Esophagus muscularis mucosa (tissue), 4 donors: ENCODE measurements at places on chromosomes 12 and 14. TPM values are rescaled to one million over a fixed set of nuclear protein-coding genes. Genes with fewer than 3 reads are reported as not detected.

DNA sequence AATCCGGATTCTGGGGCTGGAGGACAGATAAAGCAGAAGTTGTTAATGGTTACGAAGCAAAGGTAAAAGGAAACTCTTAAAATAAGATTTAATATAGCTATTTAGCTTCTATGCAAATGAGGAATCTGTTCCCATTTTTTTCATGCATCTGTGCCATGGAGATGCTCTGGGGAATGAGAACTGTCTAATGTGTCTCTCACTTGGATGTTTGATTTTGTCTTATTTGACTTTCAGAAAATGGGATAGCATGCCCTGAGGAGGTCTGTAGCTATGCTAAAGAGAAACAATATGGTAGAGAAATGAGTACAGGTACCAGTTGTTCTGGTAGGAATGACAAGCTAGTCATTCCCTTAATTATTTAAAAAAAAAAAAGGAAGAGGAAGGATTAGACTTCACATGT lies 24.3 kb downstream of the C12orf76 start:
- no peaks in the 10 kb centered on the region for H3K27me3 ChIP-seq
- H3K4me3 ChIP-seq: no peak overlapping the region
- H3K27ac ChIP-seq: peak overlapping the region; percentile 68
- DNase-seq: no peak

DNA sequence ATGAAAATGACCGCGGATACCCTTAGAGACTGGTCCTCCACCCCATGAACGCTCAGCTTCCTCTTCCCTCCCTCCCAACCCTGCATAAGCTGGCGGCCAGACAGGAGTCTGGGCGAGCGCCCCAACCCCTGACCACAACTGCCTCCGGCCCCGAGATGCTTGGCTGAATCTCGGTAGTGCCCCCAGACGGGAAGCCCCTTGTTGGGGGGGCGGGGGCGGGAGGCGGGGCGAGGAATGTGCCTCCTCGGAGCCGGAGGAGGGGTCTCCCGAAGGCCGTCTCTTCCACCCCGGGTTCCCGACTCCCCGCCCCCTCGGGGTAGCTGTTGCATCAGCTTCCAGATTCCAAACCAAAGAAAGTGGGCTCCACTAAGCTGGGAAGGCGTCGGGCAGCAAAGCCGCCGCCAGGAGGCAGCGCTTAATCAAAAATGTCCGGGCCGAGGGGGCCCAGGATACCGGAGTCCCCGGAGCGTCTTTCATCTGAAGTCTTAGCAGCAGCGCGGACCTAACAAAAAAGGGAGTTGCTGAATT lies 7.1 kb upstream of the MRPL52 start:
- peaks cover 47% of the 10 kb centered on the region for H3K4me1 ChIP-seq
- peak; percentile 95 for DNase-seq
- H3K27me3 ChIP-seq: no peaks in the 10 kb centered on the region

DNA sequence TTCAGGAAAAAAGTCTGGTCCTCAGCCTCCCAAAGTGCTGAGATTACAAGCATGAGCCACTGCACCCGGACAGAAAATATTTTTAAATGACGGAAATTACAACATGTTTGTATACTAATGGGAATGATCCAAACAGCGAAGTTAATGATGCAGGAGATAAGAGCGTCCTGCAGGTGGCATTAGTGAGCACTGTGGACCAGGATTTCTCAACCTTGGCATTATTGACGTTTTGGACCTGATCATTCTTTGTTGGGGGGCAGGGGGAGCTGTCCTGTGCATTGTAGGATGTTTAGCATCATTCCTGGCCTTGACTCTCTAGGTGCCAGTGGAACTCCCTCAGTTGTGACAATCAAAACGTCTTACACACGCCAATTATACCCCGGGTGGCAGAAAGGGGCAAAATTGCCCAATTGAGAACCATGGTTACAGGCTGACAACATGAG lies 34.1 kb downstream of the SCFD1 start:
- H3K27ac ChIP-seq: no peak overlapping the region
- no peaks in the 10 kb centered on the region for H3K4me1 ChIP-seq
- H3K4me3 ChIP-seq: no peak overlapping the region
- H3K27me3 ChIP-seq: no peaks in the 10 kb centered on the region
- H3K36me3 ChIP-seq: peaks cover 67% of the 10 kb centered on the region

DNA sequence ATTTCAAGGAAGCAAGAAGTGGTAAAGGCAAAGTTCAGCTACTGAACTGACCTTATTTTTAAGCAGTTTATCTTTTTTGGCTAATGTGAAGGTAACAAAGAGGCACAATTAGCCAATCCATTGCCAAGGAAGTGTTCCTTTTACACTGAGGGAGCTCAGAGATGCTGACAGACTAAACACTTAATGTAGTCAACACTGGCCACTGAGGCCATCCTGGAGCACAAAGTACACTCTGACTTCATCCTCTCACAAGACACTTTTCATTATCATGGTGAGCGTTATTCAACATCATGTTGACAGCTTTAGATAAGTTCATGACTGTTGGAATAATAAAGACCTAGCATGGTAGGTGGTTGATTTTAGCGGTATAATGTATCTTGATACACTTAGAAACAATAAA lies 89.9 kb downstream of the ADAMTS20 start:
- no peaks in the 10 kb centered on the region for H3K36me3 ChIP-seq
- H3K27ac ChIP-seq: no peak overlapping the region
- no peak for DNase-seq
- H3K4me3 ChIP-seq: no peak overlapping the region

POTEM gene
- not detected for total RNA-seq

UNC119B gene
- total RNA-seq: 30.8 TPM

PLA2G1B gene
- total RNA-seq: not detected

GRCh38 chr14:68782091-68782981 lies 10.5 kb downstream of the ZFP36L1 start:
- peak overlapping the region; percentile 100 for H3K27ac ChIP-seq
- H3K27me3 ChIP-seq: no peaks in the 10 kb centered on the region
- H3K4me3 ChIP-seq: no peak overlapping the region
- H3K36me3 ChIP-seq: peaks cover 7% of the 10 kb centered on the region
- peak; percentile 62 for DNase-seq

GRCh38 chr12:58033831-58034230 lies 92.5 kb downstream of the ATP23 start:
- no peaks in the 10 kb centered on the region for H3K36me3 ChIP-seq
- no peak overlapping the region for H3K27ac ChIP-seq
- DNase-seq: no peak

- peaks cover 13% of the 10 kb centered on the region for H3K36me3 ChIP-seq
- H3K27me3 ChIP-seq: no peaks in the 10 kb centered on the region
- H3K4me1 ChIP-seq: no peaks in the 10 kb centered on the region
- no peak overlapping the region for H3K27ac ChIP-seq
These were observed 24.6 kb downstream of the RFLNA start for GRCh38 chr12:124319368-124320050.

RNASE2 gene
- total RNA-seq: 2.1 TPM

GUCY2C gene
- not detected for total RNA-seq

DNA sequence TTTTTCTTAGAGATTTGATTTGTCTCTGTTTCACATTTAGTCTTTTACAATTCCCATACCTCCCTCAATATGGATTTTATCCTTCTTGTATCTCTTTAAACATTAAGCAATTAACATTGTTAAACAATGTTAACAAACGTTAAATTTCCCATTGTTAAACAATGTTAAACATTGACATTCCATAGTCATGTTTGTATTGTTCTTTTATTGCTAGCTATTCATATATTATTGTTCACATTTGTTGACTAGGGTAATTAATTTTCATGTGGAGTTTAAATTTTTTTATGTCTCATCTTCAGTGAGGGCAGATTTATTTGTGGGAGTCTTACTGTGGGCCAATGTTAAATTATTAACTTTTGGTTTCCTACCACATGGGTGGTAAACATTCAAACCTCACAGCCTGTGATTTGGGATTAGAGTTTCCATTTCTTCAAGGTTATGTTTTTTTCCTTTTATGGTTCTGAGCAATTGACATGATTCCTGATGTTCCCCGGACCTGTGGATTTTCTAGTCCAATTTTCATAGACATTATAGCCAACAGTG lies 294.3 kb downstream of the ALG10B start:
- H3K4me1 ChIP-seq: no peaks in the 10 kb centered on the region
- no peak overlapping the region for H3K4me3 ChIP-seq
- H3K27me3 ChIP-seq: no peaks in the 10 kb centered on the region
- no peak for DNase-seq

DNA sequence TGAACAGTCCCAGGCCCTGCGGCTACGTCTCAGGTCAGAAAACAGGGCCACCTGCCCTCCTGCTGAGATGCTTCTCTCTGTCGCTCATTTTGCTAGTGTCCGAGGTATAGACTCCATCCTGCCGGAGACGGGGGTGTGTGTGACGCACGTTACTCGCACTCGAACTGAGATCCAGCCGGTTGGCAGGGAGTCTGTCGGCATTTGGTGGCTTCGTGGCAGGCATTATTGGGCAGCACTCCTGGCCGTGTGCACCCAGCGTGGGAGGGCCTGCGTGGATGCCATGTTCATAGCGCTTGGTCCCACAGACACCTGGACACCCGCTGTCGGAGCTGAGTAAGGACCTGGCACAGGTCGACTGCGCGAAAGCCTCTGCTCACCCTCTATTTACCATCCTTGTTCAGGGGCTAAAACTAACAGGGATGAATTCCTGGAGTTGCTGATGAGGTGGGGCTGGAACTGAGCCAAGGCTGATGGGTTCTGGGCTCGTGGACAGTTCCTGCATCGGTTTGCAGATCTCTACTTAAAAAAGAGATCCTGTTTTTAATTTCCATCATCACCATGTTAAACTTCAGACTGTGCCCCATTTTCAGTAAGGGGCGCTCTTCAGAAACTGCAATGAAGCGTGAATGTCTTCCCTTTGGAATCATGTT lies 28.6 kb downstream of the AACS start:
- H3K27ac ChIP-seq: no peak overlapping the region
- H3K27me3 ChIP-seq: no peaks in the 10 kb centered on the region
- H3K4me3 ChIP-seq: no peak overlapping the region

- H3K27me3 ChIP-seq: no peaks in the 10 kb centered on the region
- no peaks in the 10 kb centered on the region for H3K36me3 ChIP-seq
- DNase-seq: no peak
- H3K4me1 ChIP-seq: no peaks in the 10 kb centered on the region
- H3K27ac ChIP-seq: no peak overlapping the region
- H3K4me3 ChIP-seq: no peak overlapping the region
These were observed 64.2 kb downstream of the LGR5 start for GRCh38 chr12:71503579-71504391.

- H3K4me3 ChIP-seq: no peak overlapping the region
- H3K36me3 ChIP-seq: no peaks in the 10 kb centered on the region
- peaks cover 48% of the 10 kb centered on the region for H3K4me1 ChIP-seq
- DNase-seq: no peak
- H3K27ac ChIP-seq: no peak overlapping the region
These were observed 37.5 kb downstream of the RAP1B start for GRCh38 chr12:68648179-68648578.

DNA sequence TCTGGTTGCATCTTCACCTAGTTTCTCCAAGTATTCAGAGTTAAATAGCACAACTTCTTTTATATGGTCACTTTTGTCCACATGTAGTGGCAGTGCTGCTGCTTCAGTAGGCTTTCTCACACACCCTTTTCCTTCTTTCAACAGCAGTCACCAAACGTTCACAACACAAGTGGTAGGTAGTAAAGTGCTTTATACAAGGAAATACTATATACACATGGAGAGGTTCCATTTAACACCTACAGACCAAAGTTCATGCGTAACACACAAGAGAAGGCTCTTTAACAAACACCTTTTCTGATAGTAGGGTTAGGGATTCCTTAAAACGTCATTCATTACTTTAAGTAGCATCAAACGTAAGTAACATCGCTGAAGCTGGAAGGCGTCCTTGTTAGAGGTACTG lies 107.1 kb upstream of the USP44 start:
- no peak overlapping the region for H3K27ac ChIP-seq
- no peak for DNase-seq
- H3K4me1 ChIP-seq: peaks cover 4% of the 10 kb centered on the region
- H3K27me3 ChIP-seq: no peaks in the 10 kb centered on the region
- no peak overlapping the region for H3K4me3 ChIP-seq

DNA sequence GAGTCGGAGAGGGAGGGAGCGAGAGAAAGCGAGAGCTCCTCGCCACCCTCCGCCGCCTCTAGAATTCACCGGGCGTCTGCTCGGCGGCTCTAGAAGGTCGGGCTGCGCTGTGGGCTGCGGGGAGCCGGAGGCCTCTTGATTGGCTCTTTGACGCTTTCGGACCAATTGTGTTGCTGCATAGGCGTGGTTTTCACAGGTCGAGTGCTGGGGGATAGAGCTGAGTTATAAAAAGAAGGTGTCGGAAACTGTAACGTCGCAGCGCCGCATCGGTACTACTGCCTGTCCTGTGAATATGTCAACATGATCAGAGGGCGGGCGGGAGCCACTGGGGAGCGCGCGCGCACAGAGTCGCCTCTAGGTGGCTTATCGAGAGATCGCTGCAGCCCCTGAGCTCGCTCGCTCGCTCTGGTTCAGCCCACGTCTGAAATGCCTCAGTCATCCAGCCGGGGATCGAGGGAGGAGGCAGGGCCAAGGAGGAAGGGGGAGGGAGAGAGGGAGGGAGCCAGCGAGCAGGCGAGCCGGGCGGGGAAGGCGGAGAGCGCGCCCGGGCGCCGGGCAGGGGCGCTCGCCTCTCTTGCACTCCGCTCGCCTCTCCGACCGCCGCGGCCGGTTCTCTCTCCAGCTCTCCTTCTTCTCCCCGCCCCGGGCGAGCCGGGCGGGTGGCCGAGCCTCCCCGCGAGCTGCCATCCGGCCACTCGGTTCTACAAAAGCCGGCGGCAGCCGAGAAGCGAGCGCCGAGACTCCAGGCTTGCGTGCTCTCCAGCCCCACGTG lies at the start of gene TBX3:
Gene TBX3, minus strand, starts transcription at position 78 of the 772 bp plus-strand sequence. CDS start 975 bp downstream, outside the sequence.
- peak within 1 kb of the TSS; percentile 73 for H3K4me3 ChIP-seq
- peak; percentile 96 for DNase-seq
- no peaks in the 10 kb centered on the region for H3K36me3 ChIP-seq
- peaks cover 33% of the 10 kb centered on the region for H3K4me1 ChIP-seq

DNA sequence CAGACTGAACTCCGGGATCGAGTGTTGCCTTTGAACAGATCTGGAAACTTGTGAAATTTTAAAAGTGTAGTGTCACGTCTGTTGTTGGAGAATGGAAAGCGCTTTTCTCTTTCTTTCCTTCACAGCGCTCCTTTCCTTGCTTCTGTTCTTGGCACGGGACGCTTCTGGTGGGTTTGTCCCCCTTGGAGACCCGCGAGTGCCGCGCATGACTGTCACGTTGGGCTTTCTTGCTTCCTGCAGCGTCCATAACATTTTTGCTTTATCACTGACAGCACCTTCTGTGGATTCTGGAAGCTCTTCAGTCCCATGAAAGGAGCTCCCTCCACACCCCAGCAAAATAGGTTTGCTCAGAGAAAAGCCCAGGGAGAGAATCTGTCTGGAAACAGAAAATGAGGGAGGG lies 193.0 kb upstream of the TMEM132C start:
- no peak overlapping the region for H3K27ac ChIP-seq
- no peak overlapping the region for H3K4me3 ChIP-seq
- H3K4me1 ChIP-seq: no peaks in the 10 kb centered on the region
- H3K36me3 ChIP-seq: no peaks in the 10 kb centered on the region
- H3K27me3 ChIP-seq: no peaks in the 10 kb centered on the region

- H3K27ac ChIP-seq: no peak overlapping the region
- H3K27me3 ChIP-seq: no peaks in the 10 kb centered on the region
- H3K36me3 ChIP-seq: peaks cover 85% of the 10 kb centered on the region
- H3K4me3 ChIP-seq: no peak overlapping the region
- peaks cover under 1% of the 10 kb centered on the region for H3K4me1 ChIP-seq
These were observed 6.8 kb downstream of the USP5 start for GRCh38 chr12:6858799-6859198.

ANO4 gene
- total RNA-seq: 0.06 TPM

GRCh38 chr14:72962829-72963312 lies 36.6 kb downstream of the DCAF4 start:
- no peak overlapping the region for H3K4me3 ChIP-seq
- H3K27me3 ChIP-seq: no peaks in the 10 kb centered on the region
- H3K4me1 ChIP-seq: no peaks in the 10 kb centered on the region
- H3K36me3 ChIP-seq: peaks cover 45% of the 10 kb centered on the region
- H3K27ac ChIP-seq: no peak overlapping the region
- DNase-seq: no peak
